ENCODE measurements at places on chromosomes 12 and 14.
A peak's percentile ranks its signal among the peaks of the same experiment; 100 is the strongest.

DNA sequence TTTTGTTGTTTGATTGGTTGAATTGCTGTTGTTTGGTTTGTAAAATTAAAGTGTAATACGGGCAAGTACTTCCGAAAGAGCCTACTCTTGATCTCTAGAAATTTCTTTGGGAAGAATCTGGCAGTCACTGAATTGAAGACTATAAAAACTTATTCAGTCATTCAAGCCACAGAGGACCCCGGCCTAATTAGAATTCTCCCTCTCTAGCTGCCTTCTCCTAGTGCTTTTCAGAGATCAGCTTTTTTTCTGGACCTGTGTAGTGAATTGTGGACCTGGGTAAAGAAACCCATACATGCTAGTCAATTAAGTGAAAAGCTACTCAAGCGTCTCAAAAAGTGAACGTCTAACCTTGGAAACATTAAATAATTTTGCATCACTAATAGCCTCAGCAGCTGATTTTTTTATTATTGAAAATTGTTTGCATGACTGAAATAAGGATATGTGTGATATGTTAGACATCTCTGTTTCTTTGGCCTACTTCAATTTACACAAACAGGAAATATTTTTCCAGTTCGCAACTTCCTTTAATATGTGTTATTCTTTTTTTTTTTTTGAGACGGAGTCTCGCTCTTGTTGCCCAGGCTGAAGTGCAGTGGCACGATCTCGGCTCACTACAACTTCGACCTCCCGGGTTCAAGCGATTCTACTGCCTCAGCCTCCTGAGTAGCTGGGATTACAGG lies 27.2 kb downstream of the EFCAB11 start:
- DNase-seq: no peak

- DNase-seq: no peak
These were observed 663.6 kb downstream of the BCL11B start for GRCh38 chr14:98608071-98609060.

- peak; percentile 64 for DNase-seq
These were observed 19.7 kb upstream of the CD9 start for GRCh38 chr12:6180268-6181051.

GRCh38 chr14:19917955-19918518 lies 2.4 kb upstream of the OR4K5 start:
- no peak for DNase-seq

DNA sequence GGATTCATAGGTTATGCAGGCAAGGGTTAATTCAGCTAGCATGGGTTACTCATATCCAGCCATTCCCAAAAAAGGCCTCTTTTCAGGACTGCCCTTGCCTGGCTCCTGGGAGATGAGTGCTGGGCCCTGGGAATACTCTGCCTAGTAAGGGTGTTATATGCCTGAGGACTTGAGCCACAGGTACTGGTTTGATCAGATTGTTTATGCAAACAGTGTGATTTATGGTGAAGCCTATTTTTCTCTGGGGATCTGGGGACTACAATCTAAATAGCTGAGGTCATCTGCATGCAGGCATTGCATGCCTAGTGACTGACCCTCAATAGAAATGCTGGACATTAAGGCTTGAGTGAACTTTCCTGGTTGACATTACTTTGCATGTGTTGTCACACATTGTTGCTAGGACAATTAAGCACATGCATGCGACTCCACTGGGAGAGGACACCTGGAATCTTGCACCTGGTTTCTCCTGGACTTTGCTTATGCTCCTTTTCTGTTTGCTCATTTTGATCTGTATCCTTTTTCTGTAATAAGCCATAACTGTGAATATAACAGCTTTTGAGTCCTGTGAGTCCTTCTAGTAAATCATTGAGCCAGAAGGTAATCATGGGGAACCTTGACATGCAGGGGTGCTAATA lies 73.0 kb downstream of the RAD51B start:
- no peak for DNase-seq

DNA sequence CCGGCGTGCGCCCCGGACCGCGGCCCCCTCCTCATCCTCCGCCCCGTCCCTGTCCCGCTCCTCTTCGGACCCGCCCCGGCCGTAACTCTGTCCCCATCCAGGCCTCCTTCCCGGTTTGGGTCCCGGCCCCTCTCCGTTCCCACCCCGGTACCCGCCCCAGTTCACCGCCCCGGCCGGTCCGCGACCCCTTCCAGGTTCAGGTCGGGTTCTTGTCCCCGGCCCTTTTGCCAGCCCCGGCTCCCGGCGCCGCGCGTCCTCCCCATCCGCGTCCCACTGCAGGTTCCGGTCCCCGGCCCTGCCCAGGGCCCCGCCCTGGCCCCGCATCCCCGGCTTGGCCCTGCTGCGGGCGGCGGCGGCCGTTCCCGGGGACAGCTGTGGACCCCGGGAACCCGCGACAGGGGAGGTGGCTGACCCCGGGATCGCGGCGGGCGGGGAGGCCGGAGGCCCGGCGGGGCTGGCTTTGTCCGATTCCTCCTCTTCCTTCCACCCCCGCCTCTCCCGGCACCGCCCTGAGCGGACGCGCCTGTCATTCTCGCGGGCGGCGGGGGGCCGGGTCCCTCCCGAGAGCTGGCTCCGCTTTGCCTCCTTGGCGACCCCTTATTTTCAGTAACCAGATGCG lies 601 bp downstream of the KLC1 start:
- DNase-seq: peak; percentile 46

DNA sequence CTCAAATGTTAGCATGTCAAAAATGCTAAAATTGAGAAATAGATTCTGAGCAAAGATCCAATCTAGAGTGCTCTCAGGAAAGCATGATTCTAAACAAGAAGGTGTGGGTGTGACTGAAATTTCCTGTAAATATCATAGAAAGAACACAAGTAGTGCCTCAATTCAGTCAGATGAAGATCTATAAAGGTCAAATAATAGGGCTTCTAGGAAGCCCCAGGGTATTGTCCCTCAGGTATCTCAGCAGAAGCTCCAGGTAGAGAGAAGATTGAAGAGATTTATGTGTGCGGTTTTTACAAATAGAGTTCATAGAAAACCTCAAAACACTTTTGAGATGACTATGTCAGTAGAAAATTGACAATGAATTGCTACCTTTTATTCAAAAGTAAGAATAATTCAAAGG lies 13.0 kb downstream of the KLRD1 start:
- DNase-seq: no peak

DNA sequence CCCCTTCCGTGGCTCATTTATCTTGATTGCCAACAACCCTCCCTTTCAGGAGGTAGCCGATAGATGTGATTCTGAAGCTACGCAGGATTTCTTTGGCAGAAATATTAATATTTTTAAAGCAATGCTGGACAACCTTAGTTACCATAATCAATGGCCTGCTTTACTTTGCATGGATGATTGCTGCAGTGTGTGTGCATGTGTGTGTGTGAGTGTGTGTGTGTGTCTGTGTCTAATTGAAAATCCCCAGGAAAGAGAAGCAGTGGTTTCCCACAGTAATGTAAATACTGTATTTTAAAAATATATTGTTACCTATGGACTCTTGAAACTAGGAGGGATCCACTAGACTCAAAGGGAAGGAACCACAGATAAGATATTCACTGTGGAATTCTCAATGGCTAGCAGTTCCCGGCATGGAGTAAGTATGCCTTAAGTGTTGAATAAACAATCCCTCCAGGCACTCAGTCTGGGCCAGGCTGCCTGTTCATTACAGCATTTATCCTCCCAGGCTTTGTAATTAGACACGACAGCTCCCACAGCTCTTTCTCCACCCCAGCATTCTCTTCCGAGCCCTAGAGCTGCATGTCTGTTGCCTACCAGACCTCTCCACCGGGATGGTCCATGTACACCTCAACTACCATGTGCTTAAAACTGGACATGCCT lies 22.5 kb upstream of the C14orf132 start:
- DNase-seq: peak; percentile 12

- no peak for DNase-seq
These were observed 116.9 kb downstream of the DUSP6 start for GRCh38 chr12:89235189-89235993.

DNA sequence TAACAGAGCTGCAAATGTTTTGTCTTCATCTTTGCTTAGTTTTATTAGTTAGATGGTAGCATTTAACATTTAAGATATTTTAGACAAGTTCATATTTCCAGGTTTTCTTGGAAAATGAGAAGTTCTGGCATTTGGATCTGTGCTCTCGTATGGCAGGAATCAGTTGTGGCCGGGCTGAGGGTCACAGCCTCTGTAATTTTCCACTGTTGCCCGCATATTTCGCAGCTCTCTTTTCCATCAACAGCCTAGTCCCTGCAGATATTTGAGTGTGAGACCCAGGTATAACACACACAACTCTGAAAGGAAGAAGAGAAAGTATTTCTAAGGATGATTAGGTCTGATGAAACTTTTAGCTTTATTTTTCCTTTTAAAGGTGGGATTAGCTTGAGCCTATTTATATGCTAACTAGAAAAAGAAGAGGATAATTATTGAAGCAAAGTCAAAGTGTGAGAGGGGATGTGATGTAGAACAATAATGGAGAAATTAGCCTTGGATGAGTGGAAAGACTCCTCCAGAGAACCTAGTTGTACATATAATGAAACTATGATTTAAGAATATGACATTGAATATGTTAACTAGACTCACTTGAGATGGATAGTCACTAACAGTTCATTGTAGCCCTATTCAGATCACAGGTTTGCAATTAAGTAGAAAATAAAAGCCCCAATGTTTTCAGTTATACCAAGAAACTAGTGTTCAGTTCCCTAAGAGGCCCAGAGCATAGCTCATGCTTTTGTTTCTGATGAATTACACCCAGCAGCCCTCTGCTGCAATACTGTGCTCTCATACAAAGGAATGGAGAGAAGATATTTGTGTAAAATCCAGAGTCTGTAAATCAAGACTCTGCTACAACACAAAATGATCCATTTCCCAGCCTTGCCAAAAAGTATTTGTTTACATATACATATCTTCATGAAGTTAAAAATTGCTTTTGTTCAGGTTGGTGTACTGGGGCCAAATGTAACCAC lies 158.4 kb downstream of the C12orf50 start:
- no peak for DNase-seq

- DNase-seq: no peak
These were observed 305.4 kb downstream of the BMP4 start for GRCh38 chr14:53651096-53651740.

- peak; percentile 71 for DNase-seq
These were observed 216.3 kb upstream of the FLRT2 start for GRCh38 chr14:85313560-85314207.

- no peak for DNase-seq
These were observed 24.7 kb downstream of the RTRAF start for GRCh38 chr14:52013984-52014600.

- DNase-seq: no peak
These were observed 19.3 kb downstream of the ZBTB39 start for GRCh38 chr12:56987011-56987410.

- DNase-seq: no peak
These were observed 227.8 kb downstream of the ZFP36L1 start for GRCh38 chr14:68564826-68565759.

DNA sequence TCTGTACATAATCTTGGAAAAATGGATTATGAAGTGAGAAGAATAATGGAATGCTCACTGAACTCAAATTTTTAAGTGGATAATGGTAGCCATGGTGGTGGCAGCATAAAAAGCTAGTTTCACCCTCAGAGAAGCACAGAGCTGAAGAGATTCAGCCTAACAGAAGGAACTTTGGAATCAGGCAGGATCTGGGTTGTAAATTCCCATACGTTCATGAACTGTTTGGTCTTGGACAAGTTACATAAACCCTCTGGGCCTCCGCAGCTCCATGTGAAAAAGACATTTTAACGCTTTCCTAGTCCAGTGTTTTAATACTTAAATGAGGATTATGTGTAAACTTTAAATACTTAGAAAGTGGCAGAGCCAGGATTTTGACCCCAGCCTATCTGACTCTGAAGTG lies 26.6 kb downstream of the JKAMP start:
- DNase-seq: no peak

DNA sequence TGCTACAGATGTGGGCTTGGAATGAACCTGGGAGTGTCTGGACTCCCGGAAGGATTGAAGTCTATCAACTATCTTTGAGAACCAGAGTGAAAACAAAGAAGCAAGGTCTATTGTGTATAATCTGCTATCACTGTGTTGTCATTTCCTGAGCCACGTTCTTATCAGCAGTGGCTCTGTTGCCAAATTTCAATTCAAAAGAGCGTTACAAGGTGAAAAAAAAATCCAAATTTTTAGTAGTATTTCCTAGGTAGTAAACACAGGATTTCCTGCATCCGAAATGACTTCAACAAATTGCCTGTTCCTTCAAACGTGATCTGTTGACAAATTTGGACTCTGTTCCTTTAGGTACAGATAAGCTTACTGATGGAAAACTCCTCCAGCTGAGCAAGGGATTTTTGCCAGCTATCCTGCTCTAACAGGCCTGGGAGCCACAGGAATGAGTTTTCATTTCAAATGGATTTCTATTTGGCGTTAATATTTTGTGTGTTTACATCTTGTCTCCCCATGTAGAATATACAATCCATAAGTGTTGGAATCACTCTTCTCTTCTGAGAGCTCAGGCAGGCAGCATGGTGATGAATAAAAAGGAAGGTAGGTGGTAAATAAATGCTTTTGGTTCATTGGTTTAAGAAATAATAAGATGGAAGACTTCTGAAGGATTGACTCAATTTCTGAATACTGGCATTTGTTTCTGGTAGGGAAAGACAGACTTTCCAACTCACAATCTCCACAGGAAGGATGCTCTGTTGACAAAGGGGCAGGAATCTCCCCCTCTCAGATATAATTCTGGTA lies 58.5 kb downstream of the GPR135 start:
- DNase-seq: peak; percentile 30
